Ascending aorta (tissue), 2 donors: ENCODE measurements at places on chromosomes 5 and 9. TPM values are rescaled to one million over a fixed set of nuclear protein-coding genes. Genes with fewer than 3 reads are reported as not detected.

DNA sequence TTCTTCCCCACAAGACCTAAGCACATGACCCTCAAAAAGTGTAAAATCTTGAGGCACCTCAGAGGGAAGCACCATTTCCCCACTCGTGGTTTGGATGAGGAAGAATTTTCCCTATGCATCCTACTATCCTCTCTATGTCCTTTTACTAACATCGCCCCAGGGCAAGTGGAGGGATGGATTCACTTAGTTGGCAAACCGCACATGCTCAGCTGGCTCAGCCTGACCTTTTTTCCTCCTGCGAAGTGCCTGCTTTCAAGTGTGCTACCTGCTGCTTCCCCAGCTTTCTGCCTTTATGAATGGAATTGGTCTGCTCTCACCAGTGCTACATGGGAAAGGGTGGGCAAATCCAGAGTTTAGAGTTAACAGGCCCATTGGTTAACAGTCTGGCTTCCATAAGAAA is 56.6 kb upstream of the IFNK start:
- no peak for DNase-seq

- DNase-seq: no peak
Observed at GRCh38 chr5:180402716-180403115, 49.6 kb upstream of the GFPT2 start.

GRCh38 chr5:74685979-74686631 is 1.1 kb downstream of the HEXB start:
- no peak for DNase-seq

GRCh38 chr5:39570403-39571027 is 145.7 kb upstream of the DAB2 start:
- no peak for DNase-seq

GRCh38 chr5:71969460-71969859 is 137.8 kb upstream of the MAP1B start:
- no peak for DNase-seq

The NR5A1 gene
- 0.96 TPM for total RNA-seq

DNA sequence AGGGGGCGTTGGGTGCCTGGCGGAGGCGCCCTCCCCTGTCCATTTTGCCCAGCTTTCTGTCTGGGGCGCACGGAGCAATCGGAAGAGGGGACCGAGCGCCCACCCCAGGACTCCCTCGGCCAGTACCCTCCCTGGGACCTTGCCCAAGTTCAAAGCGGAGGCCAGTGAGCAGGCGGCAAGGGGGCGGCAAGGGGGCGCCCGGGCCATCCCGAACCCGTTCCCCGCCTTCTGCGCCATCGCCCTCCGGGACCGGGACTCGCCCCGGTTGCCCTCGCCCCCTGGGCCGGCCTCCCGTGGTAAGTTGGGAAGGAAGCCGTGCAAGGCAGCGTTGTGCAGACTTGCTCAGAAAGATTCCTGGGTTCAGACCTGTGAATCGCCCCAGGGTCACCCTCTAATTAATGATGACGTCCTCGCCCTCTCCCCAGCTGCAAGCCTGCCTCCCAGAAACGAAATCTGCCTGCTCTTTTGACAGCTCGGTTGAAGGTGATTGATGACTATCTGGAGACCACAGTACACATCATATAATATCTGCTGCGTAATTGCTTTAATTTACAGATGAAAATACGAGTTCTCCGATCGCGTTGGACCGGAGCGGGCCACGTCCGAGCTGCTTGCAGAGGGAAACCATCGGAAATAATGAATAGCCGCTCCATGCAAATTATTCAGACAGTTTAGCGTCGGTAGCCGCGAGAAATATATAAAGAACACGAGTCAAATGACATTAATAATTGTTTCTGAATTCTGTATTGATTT is 1.4 kb upstream of the IRX4 start:
- DNase-seq: no peak

DNA sequence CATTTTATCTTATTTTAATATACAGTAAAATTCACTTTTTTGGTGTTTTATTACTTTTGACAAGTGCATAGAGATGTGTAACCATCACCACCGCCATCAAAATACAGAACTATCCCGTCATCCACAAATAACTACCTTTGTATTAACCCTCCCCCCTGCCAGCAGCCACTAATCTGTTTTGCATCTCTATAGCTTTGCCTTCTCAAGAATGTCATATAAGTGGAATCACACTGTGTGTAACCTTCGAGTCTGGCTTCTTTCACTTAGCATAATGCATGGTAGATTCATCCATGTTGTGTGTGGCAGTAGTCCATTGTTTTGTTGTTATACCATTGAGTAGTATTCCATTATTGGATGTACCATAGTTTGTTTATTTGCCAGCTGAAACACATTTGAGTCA is 98.8 kb downstream of the BOD1 start:
- DNase-seq: no peak

The GFPT2 gene
- 25.2 TPM for total RNA-seq

GRCh38 chr9:91953718-91954117 is 3.7 kb upstream of the ROR2 start:
- DNase-seq: no peak

The CDX1 gene
- not detected for total RNA-seq

The IL33 gene
- 38.0 TPM for total RNA-seq

DNA sequence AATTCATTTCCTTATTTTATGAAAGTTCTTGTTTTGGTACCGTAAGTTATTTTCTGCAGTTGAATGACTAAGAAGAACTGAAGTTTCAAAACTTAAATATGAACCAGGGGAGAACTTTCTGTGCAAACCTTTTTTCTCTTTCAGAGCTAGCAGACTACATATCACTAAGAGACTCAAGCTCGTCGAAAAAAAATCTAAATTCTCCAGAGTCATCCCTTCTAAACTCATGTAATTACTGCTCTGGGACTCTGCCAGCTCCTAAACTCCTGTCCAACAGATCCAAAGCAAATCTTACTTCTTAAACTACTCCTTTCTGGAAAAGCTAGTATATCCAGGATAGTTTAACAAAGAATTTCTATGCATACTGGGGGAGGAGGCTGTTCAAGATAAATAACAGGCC is 87.0 kb upstream of the NR5A1 start:
- DNase-seq: no peak

DNA sequence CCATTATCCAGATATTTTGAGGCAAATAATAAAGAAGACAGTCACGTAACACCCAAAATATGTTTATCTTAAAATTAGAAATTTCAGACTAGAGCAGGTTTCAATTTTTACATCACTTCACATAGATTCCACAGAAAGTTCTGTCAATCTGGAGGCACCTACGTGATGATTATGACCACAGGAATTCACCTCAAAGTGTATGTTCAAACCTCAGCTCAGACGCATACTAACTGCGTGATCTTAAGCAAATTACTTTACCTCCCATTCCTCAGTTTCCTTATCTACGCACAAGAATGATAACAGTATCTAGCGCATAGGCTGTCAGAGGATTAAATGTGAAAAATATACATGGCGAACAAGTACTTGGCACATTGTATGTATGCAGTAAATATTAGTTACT is 5.9 kb upstream of the CDH6 start:
- no peak for DNase-seq
